Tibial artery (tissue), 4 donors: ENCODE measurements at places on chromosomes 1 and 21.

- no peak for DNase-seq
Measured at GRCh38 chr1:118300808-118301207, 115.8 kb upstream of the SPAG17 start.

DNA sequence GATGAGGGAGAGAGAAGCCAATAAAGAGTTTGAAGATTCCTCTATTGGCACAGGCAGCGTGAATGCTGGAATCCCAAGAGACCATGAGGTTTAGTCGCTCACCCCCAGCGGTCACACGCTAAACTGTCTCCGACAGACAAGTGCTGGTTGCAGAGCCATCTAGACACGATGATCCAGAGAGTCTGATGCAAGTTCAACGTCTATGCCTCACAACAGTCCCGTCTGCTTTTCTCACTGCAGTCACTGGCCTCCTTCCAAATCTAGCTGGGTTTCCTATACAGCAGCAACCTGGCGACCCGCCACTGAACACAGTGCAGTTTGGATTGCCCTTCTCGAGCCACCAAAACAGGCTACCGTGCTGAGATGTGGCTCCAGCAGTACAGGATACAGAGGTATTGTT is 98.6 kb upstream of the KRTAP19-8 start:
- no peak for DNase-seq

GRCh38 chr21:25790122-25790877 is 55.5 kb downstream of the GABPA start:
- DNase-seq = no peak

GRCh38 chr1:53395671-53396215 is 63.5 kb upstream of the DMRTB1 start:
- peak; percentile 44 for DNase-seq

DNA sequence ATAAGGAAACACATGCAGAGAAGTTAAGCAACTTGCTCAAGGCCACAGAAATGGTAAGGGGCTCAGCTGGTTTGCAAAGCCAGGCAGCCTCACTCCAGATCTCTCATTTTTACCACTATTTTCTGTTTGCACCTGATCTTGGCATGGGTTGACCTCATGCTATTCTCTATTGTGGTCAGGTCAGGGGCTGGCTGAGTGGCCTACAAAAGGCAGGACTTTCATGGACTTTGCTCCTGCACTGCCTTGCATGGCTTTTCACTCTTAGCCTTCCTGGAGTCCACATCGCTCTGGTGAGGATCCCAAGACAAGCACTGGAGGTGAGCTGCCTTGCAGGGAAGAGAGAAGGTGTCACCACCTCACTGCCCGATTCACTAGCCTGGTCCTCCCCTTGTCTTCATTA is 56.8 kb upstream of the CSF3R start:
- peak; percentile 21 for DNase-seq

DNA sequence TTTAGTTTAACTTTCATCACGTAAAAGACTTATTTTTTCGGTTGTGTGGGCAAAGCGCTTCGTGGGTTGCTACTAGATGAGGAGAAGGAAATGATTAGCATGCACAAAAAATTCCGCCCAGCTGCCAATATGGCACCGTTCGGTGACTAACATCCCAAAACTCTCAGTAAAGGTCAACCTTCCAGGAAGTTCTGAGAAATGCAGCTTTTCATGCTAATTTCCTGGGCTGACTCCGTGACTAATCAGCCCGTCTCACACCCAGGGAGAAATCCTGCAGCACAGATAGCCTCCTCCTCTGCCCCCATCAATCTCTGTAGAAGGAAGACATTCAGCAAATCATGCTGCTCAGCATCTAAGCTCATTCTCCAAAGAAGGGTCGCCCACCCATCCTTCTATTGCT is 34.1 kb downstream of the TMCO4 start:
- DNase-seq = no peak

DNA sequence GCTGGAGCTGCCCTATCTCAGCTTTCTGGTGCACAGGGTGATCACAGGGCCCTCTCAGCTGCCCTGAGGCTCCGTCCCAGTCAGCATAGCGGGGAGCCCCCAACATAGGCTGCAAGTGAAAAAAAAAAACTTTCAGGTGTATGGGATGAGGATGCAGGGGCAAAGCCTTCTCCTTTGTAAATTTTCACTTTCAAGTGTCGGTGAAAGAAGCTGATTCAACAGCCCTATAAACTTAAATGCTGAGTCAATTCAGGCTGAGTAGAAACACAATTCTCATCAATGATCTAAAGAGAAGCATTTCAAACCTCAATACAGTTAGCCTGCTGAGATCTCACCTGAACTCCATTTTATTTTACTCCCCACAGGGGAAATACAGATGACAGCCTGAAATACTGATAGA is 171.2 kb downstream of the SEC16B start:
- no peak for DNase-seq
